ENCODE measurements at places on chromosomes 13 and 19. TPM values are rescaled to one million over a fixed set of nuclear protein-coding genes. Genes with fewer than 3 reads are reported as not detected.

GPC6 gene
- 15.5 TPM for total RNA-seq

TTC9B gene
- total RNA-seq, result not detected

CCDC194 gene
- 0.57 TPM for total RNA-seq

CNFN gene
- total RNA-seq, result 2.2 TPM

LEUTX gene
- not detected for total RNA-seq

SYCN gene
- not detected for total RNA-seq

TJP3 gene
- 26.5 TPM for total RNA-seq

ERICH6B gene
- total RNA-seq, result not detected

Measured in kidney (tissue), 22 donors.